Upper lobe of right lung (tissue), 1 donor: ENCODE measurements at places on chromosomes 3 and 15. TPM values are rescaled to one million over a fixed set of nuclear protein-coding genes. Genes with fewer than 3 reads are reported as not detected.

- peak; percentile 53 for DNase-seq
Observed at GRCh38 chr3:25910997-25911396, 121.1 kb downstream of the OXSM start.

- DNase-seq: no peak
Observed at GRCh38 chr3:67646586-67647234, 7.7 kb downstream of the SUCLG2 start.

GRCh38 chr15:100167884-100168375 lies 173.8 kb downstream of the ADAMTS17 start:
- no peak for DNase-seq

- DNase-seq: no peak
Observed at GRCh38 chr3:59426821-59427565, 377.2 kb upstream of the CFAP20DC start.

- DNase-seq: no peak
Observed at GRCh38 chr3:138854204-138854603, 19.5 kb upstream of the PIK3CB start.

DNA sequence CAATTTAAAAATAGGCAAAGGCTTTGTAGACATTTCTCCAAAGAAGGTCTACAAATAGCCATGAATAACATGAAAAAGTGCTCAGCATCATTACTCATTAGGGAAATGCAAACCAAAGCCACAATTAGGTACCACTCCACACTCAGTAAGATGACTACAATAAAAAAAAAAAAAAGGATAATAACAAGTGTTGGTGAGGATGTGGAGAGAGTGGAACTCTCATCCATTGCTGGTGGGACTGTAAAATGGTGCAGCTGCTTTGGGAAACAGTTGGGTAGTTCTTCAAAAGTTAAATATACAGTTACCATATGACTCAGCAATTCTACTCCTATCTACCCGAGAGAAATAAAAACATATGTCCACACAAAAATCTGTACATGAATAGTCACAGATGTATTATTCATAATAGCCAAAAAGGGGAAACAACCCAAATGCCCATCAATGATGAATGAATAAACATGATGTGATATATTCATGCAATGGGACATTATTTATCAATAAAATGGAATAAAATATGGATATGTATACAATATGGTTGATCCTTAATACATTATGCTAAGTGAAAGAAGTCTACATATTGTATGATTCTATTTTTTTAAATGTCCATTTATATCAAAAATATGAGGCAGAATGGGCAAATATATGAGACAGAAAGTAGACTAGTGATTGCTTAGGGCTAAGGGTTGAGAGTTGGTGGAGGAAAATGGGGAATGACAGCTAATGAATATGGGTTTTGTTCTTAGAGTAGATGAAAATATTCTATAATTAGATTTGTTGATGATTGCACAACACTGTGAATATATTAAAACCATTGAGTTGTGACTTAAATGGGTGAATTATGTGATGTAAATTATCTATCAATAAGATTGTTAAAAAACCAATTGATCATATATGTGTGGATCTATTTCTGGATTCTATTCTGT lies 66.1 kb upstream of the SMAD3 start:
- no peak for DNase-seq

Gene STAB1
- 152 TPM for total RNA-seq
